ENCODE measurements at places on chromosomes 2 and 18.

- H3K27me3 ChIP-seq: peaks cover 10% of the 10 kb centered on the region
- no peaks in the 10 kb centered on the region for H3K4me1 ChIP-seq
- no peaks in the 10 kb centered on the region for H3K36me3 ChIP-seq
- no peak for DNase-seq
- H3K4me3 ChIP-seq: no peak overlapping the region
- H3K27ac ChIP-seq: no peak overlapping the region
Measured at GRCh38 chr2:113091231-113091896, 23.6 kb downstream of the IL1F10 start.

DNA sequence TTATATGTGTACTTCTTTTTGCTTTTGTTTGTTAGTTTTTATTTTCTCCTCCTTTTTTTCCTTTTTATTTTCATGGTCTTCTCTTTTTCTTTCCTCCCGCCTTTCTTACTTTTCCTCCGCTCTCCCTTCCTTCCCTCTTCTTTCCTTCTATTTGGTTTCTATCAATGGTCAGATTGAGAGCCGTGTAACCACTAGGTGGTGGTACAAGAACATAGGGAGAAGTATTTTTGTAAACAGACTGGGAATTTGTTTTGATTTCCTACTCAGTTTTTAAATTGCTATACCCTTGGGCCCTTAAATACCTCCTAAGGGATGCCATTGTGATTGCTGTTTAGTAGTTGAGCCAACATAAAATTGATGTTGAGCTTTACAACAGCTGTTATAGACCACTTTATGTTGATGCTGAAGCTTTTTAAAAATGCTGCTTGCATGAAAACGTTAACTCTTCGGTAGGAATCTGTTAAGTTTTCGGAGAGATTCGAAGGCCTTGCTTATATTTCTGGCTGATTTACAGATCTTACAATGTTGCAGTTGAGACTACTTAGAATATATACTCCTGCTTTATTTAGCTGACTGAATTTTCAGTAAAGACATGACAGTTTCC lies 124.2 kb downstream of the UBE2E3 start:
- peaks cover 34% of the 10 kb centered on the region for H3K4me1 ChIP-seq
- no peak overlapping the region for H3K4me3 ChIP-seq
- peaks cover 2% of the 10 kb centered on the region for H3K36me3 ChIP-seq
- no peak for DNase-seq

DNA sequence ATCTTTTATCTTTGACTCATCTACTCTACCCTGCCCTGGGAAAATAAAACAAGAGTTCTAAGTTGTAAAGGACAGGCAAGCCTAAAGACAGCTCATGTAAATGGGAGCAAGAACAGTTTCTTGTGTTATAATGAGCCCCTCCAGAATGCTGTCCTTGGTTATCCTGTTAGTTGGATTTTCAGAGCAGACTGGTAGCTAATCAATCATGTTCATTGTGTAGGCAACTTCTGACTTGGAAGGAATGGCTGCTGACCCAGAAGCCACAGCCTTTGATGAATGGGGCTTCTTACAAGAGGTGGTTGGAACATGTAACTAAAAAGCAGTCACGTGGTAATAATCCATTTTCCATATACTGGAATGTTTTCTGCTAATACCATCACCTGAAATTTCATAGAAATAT lies 254.2 kb downstream of the AGPS start:
- H3K36me3 ChIP-seq: no peaks in the 10 kb centered on the region
- no peaks in the 10 kb centered on the region for H3K4me1 ChIP-seq
- DNase-seq: no peak
- no peak overlapping the region for H3K4me3 ChIP-seq
- H3K27ac ChIP-seq: no peak overlapping the region

- H3K27me3 ChIP-seq: no peaks in the 10 kb centered on the region
- H3K36me3 ChIP-seq: no peaks in the 10 kb centered on the region
- DNase-seq: no peak
- H3K27ac ChIP-seq: no peak overlapping the region
Measured at GRCh38 chr2:211103989-211104388, 547.6 kb downstream of the CPS1 start.

DNA sequence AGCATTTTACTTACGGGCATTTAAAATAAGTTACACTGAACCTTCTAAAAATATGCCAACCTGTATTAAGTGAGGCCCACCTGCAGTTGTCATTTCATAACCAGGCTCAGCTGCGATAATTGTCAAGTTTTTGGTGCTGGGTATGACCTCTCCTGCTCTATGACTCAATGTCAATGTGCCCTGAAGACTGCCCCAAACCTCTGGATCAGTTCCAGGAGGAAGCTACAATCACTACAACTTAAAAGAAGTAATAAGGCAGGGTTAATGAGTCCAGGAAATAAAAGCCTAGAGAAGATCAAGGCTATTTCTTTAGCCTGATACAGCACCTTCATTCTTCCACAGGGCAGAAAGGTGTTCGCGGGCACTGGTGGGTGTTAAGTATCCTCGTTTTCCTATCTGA lies 22.9 kb downstream of the POLR1A start:
- H3K36me3 ChIP-seq: peaks cover 22% of the 10 kb centered on the region
- DNase-seq: no peak
- peaks cover 22% of the 10 kb centered on the region for H3K4me1 ChIP-seq
- H3K27ac ChIP-seq: no peak overlapping the region

DNA sequence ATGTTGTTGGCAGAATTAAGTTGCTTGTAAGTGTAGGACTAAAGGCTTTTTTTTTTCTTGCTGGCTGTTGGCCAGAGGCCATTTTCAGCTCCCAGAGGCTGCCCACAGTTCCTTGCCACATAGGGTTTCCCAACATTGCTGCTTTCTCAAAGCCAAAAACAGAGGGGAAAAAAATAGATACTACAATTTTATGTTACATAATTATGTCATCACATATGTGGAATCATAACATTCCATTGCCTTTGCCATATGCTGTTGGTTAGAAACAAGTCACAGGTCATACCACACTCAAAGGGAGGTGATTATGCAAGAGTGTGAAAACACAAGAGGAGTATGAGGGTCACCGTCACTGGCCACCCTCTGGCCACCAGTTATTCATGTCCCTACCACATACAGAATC lies 154.5 kb downstream of the RTN4 start:
- no peak for DNase-seq
- peaks cover 8% of the 10 kb centered on the region for H3K27me3 ChIP-seq
- H3K27ac ChIP-seq: no peak overlapping the region

DNA sequence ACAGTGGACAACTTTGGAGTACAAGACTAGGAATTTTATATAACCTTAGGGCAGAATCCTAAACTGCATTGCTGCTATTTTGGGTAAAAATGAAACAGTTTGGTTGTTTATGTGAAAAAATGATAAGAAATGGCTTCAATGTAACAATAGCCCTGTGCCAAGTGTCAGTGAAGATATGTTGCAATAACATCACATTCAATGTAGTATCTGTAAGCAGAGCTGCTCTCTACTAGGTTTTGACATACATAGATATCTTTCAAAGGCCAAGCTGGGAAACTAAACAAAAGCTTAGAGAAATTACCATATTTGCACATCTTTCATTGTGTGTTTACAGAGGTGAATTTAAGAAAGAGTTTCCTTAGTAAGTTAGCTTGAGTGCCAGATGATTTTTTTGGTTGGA lies 135.0 kb upstream of the DOK6 start:
- no peak overlapping the region for H3K27ac ChIP-seq
- DNase-seq: no peak
- no peaks in the 10 kb centered on the region for H3K36me3 ChIP-seq
- H3K4me3 ChIP-seq: no peak overlapping the region
- H3K4me1 ChIP-seq: no peaks in the 10 kb centered on the region
- no peaks in the 10 kb centered on the region for H3K27me3 ChIP-seq

DNA sequence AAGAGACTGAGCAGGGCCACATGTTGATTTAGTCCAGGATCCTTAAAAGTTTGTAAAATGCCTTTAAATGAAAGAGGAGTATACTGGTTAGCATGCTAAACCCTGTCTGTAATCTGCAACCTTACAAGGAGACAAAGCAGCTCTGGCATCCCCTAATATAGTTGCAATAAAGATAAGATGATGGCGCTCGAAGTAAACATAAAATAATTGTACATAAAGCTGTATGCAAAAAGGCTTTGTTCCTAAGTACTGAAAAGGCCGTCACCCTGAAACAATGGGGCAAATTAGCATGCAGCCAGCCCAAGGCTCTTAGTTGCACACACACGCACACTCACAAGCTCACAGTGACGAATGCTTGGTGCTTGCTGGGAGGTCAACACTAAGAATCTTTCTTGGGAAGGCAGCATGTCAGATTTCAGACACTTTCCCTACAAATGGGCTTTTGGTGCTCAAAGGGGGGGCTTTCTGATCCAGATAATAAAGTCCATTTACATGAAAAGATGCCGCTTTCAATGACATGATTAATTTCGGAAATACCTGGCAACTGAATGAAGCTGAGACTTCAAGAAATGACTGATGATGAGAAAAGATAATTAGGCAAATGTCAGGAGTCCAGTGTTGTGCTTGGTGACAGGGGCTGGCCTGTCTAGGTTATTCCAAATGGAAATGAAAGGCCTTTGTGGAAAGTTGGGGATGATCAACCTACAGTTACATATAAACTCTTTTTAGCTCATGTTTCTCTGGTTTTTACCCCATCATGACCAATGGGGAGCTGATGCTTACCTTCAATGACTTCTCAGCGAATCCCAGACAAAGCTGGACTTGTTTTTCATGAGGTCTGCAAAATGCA lies 370.3 kb downstream of the MEIS1 start:
- no peak for DNase-seq
- no peak overlapping the region for H3K27ac ChIP-seq
- no peaks in the 10 kb centered on the region for H3K36me3 ChIP-seq

DNA sequence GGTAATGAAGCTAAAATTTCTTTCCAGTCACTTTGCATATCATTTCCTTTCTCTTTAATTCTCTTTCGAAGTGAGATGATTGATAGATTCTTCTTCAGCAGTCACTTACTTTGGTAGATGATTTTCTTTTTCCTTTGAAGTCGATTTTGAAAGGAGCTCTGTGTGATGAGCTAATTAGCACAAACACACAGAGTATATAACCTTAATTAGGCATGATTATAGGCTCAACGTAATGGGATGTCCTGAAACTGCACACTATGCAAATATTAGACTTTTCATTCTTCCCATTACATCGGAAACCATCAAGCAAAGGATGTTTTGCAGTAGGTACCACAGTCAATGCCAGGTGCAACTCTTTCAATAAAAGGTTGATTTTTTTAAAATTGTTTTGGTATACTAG lies 6.4 kb upstream of the CTLA4 start:
- H3K4me1 ChIP-seq: peaks cover 15% of the 10 kb centered on the region
- H3K27me3 ChIP-seq: no peaks in the 10 kb centered on the region
- no peak overlapping the region for H3K27ac ChIP-seq
- H3K4me3 ChIP-seq: no peak overlapping the region
- no peak for DNase-seq

DNA sequence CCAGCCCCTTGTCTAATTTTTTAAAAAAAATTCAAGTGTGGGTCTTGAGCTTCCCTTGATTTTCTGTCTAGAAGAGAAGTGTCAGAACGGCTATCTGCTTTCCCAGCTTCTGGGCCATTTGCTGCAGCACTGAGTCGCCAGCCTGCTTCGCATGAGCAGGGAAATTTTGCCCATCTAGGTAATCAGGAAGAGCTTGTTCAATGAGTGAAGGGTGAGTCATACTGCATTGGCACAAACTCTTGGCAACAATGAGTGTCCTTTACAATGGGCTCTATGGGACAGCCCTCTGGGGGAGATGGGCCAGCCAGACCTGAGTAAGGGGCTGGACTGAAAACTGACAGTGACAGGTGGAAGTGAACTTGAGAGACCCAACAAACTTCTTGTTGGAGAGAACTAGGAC lies 2.4 kb upstream of the RNF144A start:
- no peaks in the 10 kb centered on the region for H3K27me3 ChIP-seq
- peaks cover 58% of the 10 kb centered on the region for H3K4me1 ChIP-seq
- H3K36me3 ChIP-seq: peaks cover 9% of the 10 kb centered on the region
- DNase-seq: no peak
- H3K4me3 ChIP-seq: no peak overlapping the region

GRCh38 chr2:20346565-20347381 lies 3.9 kb downstream of the PUM2 start:
- peak overlapping the region; percentile 11 for H3K27ac ChIP-seq
- no peak for DNase-seq
- H3K36me3 ChIP-seq: peaks cover 11% of the 10 kb centered on the region
- no peaks in the 10 kb centered on the region for H3K27me3 ChIP-seq

GRCh38 chr2:159788253-159788652 lies 9.8 kb downstream of the CD302 start:
- H3K4me1 ChIP-seq: no peaks in the 10 kb centered on the region
- DNase-seq: no peak
- H3K4me3 ChIP-seq: no peak overlapping the region
- peaks cover 3% of the 10 kb centered on the region for H3K36me3 ChIP-seq

DNA sequence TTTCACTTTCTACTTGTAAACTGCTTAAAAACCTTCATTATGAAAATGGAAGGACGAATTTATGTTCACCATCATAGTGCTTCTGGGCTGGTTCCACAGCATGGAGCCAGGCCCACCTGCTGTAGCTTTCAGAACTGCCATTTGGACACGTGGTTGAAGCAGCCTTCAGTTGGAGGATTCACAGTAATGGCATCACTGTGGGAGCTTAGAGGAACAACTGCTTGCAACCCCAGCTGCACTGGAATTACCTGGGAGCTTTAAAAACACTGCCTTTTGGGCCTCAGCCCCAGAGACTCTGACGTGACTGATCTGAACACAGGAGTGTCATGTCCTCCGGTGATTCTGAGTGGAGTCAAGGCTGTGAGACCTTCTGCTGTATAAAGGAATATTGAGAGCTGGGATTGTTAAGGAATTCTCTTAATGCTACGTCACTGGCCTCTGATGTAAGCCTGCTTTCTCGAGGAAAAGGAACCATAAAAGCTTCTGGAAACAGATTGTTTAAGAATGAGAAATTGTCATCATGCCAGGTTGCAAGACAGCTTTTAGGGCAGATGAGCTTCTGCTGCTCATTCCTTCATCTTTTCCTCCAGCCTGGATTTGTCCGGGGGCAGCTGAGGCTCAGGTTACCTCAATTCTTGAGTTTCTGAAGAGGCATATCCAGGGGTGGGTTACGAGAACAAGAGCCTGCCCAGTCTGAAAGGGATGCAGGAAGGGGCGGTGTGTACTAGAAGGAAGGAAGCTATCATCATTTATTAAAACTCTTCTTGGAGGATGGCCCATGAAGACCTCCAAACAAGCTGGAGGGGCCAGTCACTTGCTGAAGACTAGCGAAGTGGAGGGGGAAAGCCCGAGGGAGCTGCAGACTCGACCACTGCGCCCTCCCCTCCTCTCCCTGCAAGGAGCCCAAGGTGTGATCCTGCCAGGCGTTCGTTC lies 1.3 kb upstream of the IL1R1 start:
- H3K27ac ChIP-seq: no peak overlapping the region
- peaks cover 21% of the 10 kb centered on the region for H3K4me1 ChIP-seq
- H3K36me3 ChIP-seq: no peaks in the 10 kb centered on the region
- no peak overlapping the region for H3K4me3 ChIP-seq
- no peak for DNase-seq

All from central memory CD8-positive, alpha-beta T cell (primary cell).